CD4-positive, alpha-beta T cell treated with Interleukin-17A for 1 hour (primary cell): ENCODE measurements at places on chromosomes 5 and 9.

GRCh38 chr5:36300927-36301540 lies 668 bp downstream of the RANBP3L start:
- no peak for DNase-seq

DNA sequence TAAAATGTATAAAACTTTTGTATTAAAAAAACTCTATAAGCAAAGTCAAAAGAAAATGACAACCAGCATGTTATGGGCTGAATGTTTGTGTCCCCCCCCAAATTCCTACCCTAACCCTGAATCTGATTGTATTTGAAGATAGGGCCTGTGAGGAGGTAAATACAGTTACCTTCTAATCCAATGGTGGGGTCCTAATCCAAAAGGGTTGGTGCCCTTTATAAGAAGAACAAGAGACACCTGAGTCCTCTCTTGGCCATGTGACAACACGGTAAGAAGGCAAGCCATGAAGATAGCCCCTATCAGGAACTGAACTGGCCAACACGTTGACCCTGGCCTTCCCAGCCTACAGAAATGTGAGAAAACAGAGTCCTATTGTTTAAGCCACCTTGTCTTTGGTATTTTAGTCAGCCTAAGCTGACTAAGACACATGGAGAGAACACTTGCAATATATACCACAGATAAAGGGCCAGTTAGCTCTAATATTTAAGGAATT lies 49.7 kb upstream of the AKNA start:
- no peak for DNase-seq

DNA sequence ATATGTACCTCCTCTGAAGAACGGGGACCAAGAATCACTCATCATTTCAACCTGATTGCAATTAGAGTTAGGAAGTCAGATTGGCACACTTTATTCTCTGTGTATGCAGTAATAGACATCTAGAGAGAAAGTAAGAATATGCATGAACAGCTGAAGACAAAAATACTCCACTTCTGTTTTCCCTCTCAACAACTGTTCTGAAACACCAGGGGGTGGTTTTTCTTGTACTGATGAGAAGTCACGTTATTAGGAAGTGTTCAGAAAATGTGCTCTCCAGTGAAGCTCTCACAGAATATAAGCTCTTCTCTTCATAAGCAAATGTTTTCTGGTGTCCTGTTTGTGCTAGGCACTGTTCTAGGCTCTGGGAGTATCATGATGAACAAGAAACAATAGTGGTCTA lies 531.7 kb upstream of the C9orf72 start:
- DNase-seq: no peak

DNA sequence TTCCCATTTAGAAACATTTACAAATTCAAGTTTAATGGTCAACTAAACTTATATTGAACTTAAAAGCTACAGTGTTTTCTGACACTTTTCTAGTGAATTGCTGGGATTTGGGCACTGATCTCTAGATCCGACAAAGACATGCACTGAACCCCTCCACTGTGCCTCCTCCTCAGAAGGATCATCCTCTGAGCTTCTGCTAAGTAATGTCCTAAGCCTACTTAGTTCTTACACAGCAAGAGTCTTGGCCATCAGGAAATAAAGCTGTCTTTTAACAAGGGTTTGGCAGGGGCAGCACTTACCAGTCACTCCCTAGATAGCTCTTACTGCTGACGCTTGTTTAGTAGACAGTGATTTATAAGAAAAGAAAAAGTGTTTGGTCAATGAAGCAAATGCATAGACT lies 50.5 kb downstream of the FAM81B start:
- no peak for DNase-seq
